Stimulated activated naive CD4-positive, alpha-beta T cell treated with Interleukin-2 at 50 U/mL for 16 hours (primary cell): ENCODE measurements at places on chromosomes 5 and 9.

GRCh38 chr9:88219601-88220000, 81.3 kb upstream of the SPATA31C2 start:
- DNase-seq = no peak

GRCh38 chr5:95026718-95027117, 258.2 kb downstream of the MCTP1 start:
- DNase-seq = no peak

- DNase-seq = no peak
Observed at GRCh38 chr5:91038180-91038808, 344.8 kb downstream of the ARRDC3 start.

GRCh38 chr5:17794815-17795214, 160.6 kb downstream of the TAF11L14 start:
- no peak for DNase-seq

- no peak for DNase-seq
Observed at GRCh38 chr9:36258996-36259533, 817 bp upstream of the GNE start.

DNA sequence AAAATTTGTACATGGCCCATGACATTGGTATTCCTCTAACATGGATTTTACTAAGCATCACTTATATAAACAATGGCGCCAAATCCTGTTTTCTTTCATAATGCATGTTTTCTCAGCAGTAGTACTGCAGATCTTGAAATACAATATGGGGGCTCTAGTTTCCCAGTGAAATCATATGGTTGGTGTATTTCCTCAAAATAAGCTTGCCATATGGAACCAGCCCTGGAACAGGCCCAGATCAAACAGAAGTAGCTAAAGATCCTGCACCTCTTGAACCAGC, 163.9 kb downstream of the ZNF608 start:
- DNase-seq = no peak

DNA sequence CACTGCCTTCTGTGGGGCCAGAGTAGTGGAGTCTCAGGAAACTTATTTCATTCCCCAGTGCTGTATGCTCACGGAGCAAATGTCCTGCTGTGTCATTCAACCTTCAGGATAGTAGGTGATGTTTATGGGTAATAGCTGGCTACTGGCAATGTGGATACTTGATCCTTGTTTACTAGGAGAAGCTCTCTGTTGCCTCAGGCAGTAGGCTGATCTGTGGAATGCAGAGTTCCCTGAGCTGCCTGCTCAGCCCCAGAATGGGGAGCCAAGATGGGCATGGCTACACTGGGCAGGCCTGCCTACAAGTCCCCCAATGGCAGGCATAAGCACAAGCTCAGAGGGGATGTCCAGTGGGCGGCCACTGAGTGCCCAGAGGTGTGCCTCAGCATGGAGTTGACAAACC, 323.1 kb upstream of the KCNN2 start:
- no peak for DNase-seq

DNA sequence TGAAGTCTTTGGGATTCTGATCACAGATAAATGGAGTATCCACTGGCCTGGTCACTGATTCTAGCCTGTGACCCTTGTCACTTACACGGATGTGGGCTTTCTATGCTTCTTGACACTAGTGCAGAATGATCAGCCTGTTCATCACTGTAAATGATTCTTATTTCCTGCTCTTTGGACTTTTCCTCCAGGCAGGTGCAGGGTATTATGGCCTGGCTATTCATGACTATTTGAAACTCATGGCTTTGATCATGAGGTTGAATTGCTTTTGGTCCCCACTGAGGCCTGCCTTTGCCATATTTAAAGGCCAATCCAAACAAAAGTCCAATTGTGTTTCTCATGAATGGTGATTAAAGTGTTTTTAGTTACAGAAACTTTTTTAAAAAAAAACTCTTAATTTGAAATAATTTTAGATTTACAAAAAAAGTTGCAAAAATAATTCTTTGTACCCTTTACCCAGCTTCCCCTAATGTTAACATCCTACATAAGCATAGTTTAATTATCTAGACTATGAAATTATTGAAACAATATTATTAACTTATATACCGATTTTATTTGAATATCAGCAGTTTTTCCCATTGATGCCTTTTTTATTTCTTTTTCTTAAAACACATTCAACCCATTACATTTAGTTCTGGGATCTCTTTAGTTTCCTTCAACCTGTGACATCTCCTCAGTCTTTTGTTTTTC, 68.1 kb downstream of the GALNT10 start:
- no peak for DNase-seq

- DNase-seq = no peak
Observed at GRCh38 chr5:101878190-101878589, 417.9 kb downstream of the SLCO4C1 start.

DNA sequence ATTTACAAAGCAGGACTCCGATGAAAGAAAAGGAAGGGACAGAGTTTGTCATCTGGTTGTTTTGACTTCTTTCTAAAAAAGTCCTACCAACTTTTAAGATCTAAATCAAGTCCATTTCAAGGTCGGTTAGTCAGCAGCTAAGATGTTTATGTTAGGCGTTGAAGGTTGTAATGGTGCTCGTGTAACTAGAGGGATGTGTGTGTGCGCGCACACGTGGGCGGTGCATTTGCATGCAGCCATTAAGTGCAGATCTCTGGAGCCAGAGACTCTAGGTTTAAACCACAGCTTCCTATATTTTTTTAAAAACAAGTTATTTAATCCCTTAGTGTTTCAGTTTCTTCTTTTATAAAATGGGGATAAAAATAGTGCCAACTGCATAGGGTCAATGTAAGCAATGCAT, 77.0 kb upstream of the SMIM32 start:
- no peak for DNase-seq

GRCh38 chr9:28762167-28762566, 1188.9 kb upstream of the C9orf72 start:
- DNase-seq = no peak

DNA sequence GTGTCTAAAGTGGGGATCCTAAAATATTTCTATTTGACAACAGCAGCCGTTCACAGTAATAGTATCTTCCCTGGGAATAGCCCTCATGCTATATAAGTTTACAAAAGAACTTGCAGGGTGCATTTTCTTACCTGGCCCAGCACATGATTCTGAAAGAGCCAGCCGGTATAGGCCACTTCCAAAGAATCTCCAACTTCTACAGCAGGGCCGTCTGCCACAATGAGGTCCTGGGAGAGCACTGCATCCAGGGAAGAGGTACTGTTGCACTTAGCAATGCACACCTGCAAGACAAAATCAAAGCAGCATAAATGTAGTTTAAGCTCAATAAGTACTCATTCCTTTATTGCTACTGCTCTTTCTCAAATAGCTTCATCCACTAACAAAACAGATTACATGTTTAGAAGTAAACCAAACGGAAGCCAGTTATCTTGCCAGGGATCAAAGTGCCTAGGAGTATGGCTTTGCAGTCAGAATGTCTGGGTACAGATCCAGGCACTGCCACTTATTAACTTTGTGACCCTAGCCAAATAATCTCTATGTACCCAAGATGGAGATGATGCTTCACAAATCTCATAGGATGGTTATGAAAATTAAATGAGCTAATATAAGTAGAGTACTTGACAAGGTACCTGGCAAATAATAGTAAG, 21.3 kb downstream of the FKBP15 start:
- DNase-seq = no peak

- no peak for DNase-seq
Observed at GRCh38 chr5:108720391-108720790, 27.3 kb upstream of the FER start.

DNA sequence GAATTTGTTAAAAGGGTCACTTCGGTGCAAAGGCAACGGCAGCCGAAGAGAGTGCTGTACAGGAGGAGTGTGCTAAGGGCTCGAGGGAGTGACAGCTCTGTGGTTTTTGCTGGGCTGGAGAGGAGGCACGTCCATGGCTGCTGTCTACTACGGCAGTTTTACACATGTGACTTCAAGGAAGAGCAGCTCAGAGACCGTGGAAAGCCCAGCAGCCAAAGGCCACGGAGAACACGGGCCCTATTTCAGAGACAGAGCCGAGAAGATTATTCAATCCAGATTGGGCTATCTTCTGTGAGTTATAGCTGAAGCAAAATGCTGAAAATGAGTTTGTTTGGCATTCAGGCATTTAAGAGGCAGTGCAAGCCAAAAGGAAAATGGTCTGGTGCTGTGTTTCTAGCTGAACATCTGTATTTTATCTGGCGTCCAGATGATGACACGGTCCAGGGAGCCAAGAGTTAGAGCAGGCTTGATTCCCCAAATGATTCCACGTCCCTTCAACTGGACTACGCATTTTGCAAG, 96.4 kb downstream of the RFK start:
- DNase-seq = no peak

DNA sequence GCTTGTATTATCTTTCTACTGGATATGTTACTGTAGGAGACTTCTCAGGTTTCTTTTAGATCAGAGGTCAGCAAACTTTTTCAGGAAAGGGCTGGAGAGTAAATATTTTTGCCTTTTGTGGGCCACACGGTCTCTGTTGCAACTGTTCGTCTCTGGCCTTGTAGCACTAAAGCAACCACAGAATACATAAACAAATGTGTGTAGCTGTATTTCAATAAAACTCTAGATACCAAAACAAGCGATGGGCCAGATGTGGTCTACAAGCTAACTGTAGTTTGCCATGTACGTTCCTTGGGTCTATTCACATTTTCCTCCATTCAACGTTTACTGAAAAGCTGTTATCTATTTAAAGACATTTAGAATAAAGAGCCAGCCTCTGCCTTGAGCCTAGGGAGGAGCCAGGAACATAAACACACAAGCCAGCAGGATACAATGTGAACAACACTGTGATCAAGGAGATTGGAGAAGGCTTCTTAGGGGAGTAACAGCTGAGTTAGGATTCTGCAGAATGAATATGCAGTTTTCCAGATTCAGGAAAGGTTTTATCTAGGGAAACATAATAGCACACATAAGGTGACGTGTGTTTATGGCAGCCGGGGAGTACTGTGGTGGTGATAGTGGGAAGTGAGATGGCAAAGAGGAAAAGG, 33.0 kb upstream of the HOMER1 start:
- DNase-seq = no peak

GRCh38 chr9:91426123-91426745, 2.6 kb upstream of the NFIL3 start:
- no peak for DNase-seq

DNA sequence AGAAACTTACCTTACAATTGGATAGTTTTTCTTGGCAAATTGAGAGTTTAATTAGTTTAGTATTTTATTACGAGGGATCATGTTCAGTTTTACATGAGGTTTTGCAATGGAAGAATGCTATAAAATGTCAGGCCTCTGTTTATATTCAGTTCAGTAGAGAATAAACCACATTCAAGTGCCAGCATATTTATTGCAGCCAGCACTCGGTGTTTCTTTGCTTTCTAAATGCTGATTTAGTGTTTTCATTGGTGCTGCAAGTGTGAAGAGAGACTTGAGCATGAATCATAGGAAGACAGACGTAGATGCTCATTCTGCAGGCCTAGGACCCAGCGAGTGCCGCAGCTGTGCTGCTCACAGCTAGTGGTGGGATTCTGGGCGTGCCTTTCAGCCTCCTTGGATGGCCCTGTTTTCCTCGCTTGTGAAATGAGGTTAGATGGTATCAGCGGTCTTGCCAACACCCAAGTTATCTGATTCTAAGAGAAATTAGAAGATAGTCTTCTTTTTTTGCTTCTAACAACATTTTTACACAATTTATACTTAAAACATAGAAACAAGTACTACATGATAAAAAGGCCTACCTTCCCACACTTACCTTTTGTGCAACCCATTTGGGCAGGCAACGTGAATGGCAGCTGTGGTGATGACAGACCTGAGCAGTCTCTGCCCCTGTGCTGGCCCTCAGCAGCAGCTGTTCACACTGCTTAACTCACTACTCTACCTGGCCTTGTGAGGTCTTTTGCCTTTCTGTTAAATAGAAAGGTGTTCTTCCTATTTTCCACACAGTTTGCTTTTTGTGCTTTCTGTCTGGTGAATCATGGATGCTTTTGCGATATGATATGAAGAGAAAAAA, 26.8 kb upstream of the TNFAIP8 start:
- peak; percentile 48 for DNase-seq

GRCh38 chr5:32147236-32147635, 26.9 kb downstream of the GOLPH3 start:
- no peak for DNase-seq

DNA sequence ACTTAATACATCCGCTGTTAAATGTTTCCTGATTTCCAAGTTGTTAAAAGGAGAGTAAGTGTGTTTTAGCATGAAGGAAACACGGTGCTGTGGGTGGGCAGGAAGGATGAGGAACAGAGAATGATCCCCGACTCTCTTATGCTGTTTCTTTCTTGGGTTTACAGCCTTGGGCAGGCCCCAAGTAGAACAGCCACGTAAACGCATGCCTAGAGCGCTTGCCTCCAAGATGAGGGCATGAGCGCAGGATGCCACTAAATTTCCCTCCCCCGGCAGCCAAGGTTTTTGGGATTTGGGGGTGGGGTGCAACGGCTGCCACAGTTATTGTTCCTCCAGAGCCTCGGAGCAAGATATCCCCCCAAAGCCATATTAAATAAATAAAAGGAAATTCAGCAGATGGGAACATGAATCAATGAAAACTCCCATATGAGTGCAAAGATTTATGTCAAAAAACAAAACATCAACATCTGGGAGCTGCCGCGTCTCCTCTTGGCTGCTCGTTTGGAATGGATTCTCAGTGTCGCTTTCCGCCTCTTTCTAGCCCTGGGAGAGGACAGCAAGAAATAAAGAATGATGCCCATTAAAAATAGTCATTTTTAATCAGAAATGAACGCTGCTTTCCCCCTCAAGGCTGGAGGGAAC, 10.0 kb upstream of the DELE1 start:
- DNase-seq = no peak

DNA sequence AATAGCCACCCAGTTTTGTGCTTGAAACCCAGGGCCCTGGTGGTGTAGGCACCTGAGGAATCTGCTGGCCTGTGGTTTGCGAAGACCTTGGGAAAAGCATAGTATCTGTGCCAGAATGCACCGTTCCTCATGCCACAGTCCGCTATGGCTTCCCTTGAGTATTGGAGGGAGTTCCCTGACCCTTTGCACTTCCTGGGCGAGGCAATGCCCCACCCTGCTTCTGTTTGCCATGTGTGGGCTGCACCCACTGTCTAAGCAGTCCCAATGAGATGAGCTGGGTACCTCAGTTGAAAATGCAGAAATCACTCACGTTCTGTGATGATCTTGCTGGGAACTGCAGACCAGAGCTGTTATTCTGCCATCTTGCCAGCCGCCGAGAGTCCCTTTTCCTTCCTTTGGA, 483.5 kb downstream of the AGTPBP1 start:
- no peak for DNase-seq

DNA sequence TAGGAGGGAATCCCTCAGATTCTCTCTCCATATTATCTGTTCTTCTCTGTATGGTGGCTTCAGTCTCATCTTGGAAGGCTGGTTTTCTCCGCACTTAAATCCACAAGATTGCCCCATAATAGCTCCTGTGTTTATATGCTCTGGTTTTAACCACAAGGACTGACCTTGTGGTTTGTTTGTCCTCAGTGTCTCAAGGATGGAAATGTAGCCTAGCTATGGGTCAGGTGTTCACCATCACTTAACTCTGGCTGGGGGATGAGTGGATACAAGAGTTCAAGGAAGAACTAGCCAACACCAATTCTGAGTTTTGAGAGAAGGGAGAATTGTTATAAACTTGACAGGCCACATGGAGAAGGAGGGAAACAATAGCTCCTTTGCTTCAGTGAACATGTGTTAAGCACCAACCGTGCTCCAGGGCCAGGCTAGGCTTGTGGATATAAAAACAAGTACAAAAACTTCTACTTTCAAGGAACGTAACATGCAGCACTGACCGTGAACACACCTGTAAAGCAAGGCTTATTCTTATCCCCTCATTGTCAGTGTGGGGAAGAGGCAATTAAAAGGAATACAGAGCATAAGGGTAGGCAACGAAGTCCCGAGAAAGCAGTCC, 75.6 kb upstream of the VLDLR start:
- DNase-seq = no peak
